ENCODE measurements at places on chromosomes 12 and 14.
A peak's percentile ranks its signal among the peaks of the same experiment; 100 is the strongest.

- peak; percentile 22 for DNase-seq
These were observed 2.8 kb downstream of the CAND1 start for GRCh38 chr12:67271976-67272375.

DNA sequence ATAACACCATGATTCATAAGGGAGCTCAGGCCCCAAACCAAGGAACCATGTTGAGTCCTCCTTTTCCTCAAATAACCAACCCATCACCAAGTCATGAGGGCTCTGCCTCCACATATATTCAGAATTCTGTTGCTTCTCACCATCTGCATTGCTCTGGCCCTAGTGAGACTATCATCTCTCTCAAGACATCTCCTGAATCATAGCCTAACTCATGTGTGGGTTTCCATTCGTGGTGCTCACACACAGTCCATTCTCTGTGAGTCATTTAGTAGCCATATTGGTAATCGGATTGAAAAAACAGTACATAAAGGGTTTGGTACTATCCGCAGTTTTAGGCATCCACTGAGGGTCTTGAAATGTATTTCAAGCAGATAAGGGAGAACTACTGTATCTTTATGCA, 5.1 kb upstream of the SLC38A2 start:
- peak; percentile 66 for DNase-seq

DNA sequence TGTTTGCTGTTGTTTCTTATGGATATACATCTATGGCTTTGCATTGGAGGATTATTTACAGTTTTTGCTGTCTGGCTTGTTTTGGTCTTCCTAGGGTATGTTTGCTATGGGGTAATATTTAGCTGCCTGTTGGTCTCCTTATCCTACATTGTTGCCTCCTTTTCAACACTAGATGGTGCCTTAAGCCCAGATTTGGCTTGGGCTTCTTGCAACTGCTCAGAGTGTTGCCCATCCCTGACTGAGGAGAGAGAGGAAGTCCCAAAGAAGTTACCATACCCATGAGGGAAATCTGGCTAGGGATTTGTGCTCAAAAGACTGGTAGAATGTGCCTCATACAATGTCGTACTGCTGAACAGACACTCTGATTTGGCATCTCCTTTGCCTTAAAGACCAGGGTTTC, 94.6 kb upstream of the MUCL1 start:
- DNase-seq: no peak

DNA sequence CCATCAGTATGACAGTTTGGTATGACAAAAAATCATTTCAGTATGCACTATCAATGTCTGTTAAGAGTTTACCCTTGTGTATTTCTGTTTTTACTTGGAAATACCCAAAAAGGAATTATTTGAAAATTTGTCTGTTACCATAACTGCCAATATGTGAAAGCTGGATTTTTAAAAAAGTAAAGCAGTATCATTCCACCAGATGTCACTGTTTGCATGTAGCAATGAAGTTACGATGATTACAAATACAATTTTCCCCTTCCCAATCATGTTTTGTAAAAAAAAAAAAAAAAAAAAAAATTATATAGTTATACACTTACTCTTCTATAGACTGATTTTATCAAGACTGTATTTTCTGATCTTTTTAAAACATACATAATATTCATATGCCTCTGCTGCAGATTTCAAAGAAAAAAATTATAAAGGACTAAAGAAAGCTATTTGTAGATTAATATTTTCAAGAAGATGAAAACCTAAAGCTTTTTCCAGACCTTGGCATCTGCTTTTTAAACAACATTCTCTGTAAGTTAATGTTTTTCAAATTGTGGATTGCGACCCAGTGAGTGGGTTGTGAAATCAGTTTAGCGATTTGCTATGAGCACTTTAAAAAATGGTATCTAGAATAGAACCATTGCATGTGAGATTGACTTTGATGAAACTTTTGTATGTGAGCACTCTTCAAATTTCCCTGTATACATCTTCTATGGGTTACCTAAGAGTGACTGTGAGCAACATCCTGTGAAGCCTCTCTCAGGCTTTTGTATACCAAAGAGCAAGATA, 114.2 kb downstream of the TTC6 start:
- peak; percentile 12 for DNase-seq

DNA sequence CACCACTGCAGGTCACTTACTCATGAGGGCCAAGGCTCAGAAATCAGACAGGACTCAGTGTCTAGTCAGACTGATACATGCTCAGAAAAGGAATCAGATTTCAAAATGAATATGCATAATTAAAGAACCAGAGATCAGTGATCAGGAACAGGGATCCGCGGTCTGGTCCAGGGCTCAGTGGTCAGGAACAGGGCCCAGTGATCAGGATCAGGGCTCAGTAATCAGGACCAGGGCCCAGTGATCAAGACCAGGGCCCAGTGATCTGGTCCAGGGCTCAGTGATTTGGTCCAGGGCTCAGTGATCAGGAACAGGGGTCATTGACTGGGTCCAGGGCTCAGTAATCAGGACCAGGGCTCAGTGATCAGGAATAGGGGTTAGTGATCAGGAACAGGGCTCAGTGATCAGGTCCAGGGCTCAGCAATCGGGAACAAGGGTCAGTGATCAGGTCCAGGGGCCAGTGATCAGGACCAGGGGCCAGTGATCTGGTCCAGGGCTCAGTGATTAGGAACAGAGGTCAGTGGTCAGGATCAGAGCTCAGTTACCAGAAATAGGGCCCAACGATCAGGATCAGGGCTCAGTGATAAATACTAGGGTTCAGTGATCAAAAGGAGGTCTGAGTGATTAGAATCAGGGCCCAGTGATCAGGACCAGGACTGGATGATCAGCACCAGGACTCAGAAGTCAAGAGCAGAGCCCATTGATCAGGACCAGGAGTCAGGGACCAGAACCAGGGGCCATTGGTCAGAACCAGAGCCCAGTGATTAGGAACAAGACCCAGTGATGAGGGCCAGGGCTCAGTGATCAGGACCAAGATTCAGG, 175.3 kb downstream of the TMEM121 start:
- DNase-seq: no peak

- no peak for DNase-seq
These were observed 82.4 kb downstream of the PIK3C2G start for GRCh38 chr12:18343708-18344107.

DNA sequence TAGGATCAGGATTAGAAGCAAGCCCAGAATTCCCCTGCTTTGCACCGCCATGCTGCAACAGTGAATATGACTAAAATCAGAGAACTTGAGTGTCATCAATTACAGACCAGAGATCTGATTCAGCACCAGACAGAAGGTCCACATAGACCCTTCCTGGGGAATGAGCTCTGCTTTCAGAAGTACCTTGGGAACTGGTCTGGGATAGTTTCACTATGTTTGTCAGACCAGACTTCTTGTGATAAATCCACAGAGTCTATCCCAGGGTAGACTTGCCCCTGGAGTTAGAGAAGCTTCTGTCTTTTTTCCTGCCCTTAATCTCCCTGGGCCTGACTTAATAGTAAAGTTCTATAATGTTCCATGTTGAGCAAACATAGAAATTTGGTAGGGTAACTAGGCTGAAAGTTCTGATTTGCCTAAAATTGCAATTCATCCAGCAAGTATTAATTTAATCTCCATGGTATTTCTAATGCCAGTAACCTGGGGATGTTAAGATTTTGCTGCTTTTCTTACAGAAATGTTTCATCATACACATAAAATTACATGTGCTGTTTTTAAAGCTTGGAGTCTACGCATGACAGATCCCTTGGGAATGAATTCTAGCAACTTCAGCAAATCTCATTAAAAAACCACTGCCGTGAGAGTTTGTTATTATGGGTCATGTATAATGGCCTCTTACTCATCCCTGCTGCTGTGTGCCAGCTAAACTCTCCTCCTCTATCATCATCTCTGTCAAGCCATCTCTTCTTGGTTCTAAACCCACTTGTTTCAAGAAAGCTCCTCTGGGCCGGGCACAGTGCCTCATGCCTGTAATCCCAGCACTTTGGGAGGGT, 61.3 kb upstream of the METAP2 start:
- peak; percentile 99 for DNase-seq

DNA sequence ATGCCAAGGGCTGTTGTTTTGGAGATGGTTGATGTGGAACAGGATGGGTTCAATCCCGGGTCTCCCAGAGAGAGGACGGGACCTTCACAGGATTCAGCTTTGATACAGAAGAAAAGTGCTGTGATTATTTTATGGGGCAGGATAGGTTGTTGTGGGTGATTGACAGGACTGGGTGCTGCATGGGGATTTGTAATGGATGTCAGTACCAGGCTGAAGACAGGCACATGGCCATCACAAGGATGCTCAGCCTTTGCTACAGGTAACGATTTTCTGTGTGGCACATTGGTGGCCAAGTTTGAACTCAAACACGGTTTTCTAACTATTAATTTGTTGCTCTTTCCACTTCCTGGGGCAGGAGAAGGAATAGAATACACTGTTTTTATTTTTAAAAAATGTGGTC, 4.5 kb upstream of the GUCY2C start:
- no peak for DNase-seq

GRCh38 chr14:91067186-91067585, 6.7 kb upstream of the RPS6KA5 start:
- no peak for DNase-seq

Measured in fibroblast of skin of right biceps (primary cell).